ENCODE measurements at places on chromosomes 4 and X.

DNA sequence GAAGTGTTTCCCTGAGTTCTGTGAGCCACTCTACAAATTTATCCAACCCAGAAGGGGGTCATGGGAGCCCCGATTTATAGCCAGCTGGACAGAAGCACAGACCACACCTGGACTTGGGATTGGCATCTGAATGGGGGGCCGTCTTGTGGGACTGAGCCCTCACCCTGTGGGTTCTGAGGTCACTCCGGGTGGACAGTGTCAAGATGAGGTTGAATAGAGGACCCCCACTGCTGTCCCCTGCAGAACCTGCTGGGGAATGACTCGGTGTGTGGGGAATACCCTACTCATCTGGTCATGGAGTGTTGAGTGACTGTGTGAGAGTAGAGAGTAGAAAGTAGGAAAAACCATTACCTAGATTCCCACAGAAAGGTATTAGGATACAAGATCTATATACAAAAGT lies 67.5 kb downstream of the ZFYVE28 start:
- DNase-seq = no peak

GRCh38 chrX:154123241-154124219 lies 20.5 kb upstream of the OPN1LW start:
- no peak for DNase-seq

DNA sequence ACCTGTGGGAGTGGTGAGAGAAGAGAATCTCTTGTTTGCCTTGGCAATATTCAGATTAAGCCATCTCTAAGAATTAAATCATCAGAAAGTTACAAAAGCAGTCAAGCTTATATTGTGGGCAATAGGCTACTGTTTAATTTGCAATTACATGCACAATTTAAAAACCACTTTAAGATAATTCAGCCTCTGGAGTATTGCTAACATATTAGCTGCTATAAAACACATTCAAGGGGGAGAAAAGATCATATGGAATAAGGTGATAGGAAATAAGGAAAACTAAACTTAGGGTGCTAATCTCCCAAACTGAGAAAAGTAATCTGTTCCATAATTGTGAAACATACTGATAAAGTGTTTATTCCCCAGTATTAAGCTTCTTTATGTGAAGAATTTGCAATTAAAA lies 103.9 kb downstream of the ARAP2 start:
- no peak for DNase-seq

GRCh38 chr4:88821522-88821921 lies 123.9 kb upstream of the NAP1L5 start:
- no peak for DNase-seq

GRCh38 chrX:109732017-109732801 lies 848 bp downstream of the ACSL4 start:
- no peak for DNase-seq

GRCh38 chrX:7647831-7648230 lies 195.1 kb upstream of the VCX start:
- no peak for DNase-seq
